ENCODE measurements at places on chromosomes 13 and 19.

DNA sequence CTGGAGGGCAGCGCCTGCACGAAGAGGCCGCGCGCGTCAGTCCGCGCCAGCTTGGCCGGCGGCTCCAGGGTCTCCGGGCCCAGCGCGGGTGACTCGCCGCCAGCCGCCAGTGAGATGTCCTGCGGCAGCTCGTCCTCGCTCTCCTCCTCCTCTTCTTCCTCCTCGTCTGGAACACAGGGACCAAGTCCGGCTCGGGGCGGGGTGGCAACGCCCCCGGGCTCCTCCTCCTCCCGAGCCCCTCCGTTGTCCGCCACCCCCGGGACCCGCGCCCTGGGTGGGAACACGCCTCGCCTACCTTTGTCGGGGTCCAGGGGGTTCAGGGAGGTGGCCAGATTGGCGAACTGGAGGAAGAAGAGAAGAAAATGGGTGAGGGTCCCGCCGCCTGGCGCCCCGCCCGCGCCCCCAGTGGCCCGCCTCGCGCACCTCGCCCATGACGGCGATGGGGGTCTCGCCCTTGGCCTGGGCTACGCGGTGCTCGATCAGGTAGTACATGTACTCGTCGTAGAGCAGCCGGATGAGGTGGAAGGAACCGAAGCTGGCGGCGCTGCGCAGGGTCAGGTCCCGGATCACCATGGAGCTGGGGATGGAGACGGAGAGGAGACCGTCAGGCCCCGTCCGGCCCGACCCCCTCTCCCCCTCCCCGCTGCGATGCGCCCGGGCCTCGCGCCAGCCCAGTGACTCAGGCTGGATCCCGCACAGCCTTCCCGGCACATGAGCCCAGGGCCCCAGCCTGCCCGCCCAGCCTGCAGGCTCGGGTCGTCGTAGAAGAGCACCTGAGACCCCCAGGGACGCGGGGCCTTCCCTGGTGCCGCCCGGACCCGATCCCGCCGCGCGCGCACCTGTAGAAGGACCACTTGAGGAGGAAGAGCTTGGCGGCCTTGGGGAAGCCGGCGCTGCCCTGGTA, 10.6 kb downstream of the DCAF15 start:
- DNase-seq, result no peak

DNA sequence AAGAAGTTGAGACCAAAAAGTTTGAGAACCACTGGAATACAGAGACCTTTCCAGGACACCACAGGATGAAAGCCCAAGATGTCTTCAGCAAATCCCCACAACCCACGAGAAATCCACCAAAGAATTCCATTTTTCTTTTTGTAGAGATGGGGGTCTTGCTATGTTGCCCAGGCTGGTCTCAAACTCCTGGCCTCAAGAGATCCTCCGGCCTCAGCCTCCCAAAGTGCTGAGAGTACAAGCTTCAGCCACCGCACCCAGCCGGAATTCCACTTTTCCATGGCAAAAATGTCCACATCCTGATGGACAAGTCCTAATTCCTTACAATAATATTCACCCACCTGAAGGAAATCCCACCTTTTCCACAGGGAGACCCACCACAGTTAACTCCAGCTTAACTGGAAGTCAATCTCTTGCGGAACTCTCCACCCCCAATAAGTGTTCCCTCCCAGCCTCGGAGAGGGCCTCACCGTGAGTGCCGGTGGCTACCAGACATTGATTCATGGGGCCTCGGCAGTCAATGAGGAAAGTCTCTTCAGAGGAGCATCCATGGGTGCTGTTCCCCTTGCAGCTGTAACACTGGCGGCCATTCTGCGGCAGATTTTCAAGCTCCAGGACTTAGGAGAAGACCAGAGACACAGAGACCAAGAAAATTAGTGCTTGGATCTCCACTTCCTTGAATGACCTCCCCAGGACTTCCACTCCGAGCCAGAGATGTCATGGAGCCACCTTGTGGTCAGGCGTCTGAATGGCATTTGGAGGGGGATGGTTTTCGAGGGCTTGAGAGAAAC, 12.3 kb upstream of the CADM4 start:
- no peak for DNase-seq

- DNase-seq, result no peak
Observed at GRCh38 chr13:90806016-90806615, 541.4 kb upstream of the MIR17HG start.

- DNase-seq, result no peak
Observed at GRCh38 chr19:1313695-1314613, 28.3 kb downstream of the EFNA2 start.

DNA sequence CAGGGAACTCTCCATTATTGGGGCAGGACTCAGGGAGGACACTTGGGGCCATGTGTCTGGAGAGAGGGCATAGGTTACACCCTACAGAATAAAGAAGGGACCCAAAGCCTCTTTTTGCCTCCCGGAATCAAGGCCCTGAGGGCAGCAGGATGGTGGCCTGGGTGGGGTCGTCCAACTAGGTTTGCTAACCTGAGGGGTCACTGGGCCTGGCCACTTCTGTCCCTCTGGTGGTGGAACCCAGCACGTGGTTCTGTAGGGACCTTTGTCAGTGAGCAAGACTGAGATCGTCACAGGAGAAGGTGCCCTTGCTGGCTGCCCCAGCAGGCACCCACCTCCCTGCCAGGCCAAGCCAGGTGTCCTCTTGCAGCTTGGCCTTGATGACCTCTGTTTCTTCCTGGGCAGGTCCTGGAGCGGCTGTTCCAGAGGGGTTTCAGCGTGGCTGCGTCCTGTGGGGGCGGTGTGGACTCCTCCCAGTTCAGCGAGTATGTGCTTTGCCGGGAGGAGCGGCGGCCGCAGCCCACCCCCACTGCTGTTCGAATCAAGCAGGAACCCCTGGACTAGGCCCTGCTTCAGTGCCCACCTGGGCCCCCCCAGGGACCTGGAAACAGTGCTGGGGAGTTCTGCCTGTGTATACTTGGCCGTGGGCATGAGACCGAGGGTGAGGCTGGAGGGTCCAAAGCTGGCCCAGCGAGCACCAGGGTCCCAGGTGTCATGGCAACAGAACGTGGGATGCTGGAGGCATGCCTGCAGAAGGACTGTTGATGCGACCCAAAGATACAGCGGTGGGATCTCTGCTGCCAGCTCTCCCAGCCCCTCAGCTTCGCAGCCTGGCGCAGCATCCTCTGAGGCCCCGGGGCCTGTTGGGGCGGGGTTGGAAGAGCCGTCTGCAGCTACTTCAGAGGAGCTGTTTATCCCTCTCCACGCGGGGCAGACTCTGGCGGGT, 16.0 kb downstream of the KCTD15 start:
- DNase-seq, result no peak

All from activated CD4-positive, CD25-positive, alpha-beta regulatory T cell (primary cell).